ENCODE measurements at places on chromosomes 11 and 22. TPM values are rescaled to one million over a fixed set of nuclear protein-coding genes. Genes with fewer than 3 reads are reported as not detected.

DNA sequence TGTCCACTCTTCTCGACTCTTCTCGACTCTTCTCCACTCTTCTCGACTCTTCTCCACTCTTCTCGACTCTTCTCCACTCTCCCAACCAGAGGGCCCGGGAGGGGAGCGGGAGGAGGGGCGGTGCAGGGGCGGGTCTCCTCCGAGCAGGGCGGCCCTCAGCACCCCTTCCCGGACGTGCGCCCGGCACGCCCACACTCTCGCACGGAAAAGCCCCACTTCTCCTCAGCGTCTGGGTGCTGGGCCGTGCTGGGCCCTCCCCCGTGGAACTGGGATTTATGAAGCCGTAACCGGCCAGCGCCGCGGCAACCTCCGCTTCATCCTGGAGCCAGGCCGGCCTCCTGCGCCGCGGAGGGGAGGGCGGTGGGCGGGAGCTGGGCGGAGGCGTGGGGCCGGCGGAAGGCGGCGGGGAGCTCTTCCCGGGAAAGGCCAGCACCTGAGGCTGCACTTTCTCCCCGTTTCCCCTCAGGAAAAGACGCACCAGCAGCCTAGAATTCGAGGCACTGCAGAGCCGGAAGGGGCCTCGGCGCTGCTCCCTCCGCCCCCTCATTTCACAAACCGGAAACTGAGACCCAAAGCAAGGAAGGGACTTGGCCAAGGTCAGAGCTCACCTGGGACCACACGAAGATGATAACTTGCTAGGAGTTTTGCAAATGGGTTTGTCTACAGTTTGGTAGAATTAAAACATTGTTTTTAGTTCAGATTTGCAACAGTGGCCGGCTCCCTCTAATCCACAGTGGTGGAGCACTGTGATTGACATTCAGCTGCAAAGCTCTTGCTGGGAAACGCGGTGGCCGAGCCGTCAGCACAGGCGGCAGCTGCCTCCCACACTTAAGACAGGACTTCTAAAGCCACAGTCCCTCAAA is 31.6 kb upstream of the JAM3 start:
- H3K27ac ChIP-seq = no peak overlapping the region
- peak overlapping the region; percentile 34 for H3K4me3 ChIP-seq
- no peaks in the 10 kb centered on the region for H3K4me1 ChIP-seq
- H3K27me3 ChIP-seq = peaks cover 80% of the 10 kb centered on the region

EI24 gene
- 126 TPM for total RNA-seq

DNA sequence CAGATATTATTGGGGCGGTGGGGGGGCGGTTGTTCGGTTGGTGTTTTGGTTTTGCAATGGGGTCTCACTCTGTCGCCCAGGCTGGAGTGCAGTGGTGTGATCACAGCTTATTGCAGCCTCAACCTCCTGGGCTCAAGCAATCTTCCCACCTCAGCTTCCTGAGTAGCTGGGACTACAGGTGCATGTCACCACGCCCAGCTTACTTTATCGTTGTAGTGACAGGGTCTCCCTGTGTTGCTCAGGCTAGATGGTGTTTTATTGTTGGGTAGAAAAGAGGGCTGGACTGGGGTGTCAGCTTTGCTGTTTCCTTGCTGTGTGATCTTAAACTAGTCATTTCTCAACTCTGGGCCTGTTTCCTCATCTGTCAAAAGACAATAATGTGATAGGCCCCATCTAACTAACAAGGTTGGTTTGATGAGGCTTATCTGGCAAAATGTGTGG is 17.5 kb upstream of the MYH9 start:
- no peaks in the 10 kb centered on the region for H3K36me3 ChIP-seq
- no peak overlapping the region for H3K27ac ChIP-seq
- no peaks in the 10 kb centered on the region for H3K27me3 ChIP-seq
- H3K4me3 ChIP-seq = no peak overlapping the region
- no peak for DNase-seq

DNA sequence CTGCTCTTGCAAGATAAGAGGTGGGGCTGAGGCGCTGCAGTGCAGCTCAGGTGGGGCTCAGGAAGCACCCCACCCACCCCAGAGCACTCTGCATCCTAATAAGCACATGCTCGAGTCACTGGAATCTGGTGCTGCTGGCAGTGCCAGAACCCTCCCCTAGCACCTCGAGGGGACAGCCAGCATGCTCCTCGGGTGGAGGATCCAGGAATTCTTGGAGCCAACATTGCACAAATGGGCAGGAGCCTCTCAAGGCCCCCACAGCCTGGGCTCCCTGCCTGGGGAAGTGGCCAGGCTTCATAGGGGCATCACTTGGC is 27.5 kb upstream of the CABP7 start:
- DNase-seq = no peak
- H3K27me3 ChIP-seq = no peaks in the 10 kb centered on the region
- peaks cover 15% of the 10 kb centered on the region for H3K36me3 ChIP-seq
- no peak overlapping the region for H3K4me3 ChIP-seq
- no peaks in the 10 kb centered on the region for H3K4me1 ChIP-seq

GRCh38 chr22:31124811-31125465 is 2.2 kb downstream of the INPP5J start:
- no peak overlapping the region for H3K4me3 ChIP-seq
- no peaks in the 10 kb centered on the region for H3K36me3 ChIP-seq
- peaks cover 31% of the 10 kb centered on the region for H3K4me1 ChIP-seq
- no peak for DNase-seq

RNF26 gene
- 20.8 TPM for total RNA-seq

GRCh38 chr11:108614086-108614485 is 20.5 kb upstream of the EXPH5 start:
- no peaks in the 10 kb centered on the region for H3K27me3 ChIP-seq
- no peak for DNase-seq

GRCh38 chr11:35360055-35360530 is 59.3 kb downstream of the SLC1A2 start:
- H3K4me3 ChIP-seq = peak overlapping the region; percentile 64
- DNase-seq = peak; percentile 98
- no peaks in the 10 kb centered on the region for H3K36me3 ChIP-seq
- H3K4me1 ChIP-seq = peaks cover 81% of the 10 kb centered on the region
- no peaks in the 10 kb centered on the region for H3K27me3 ChIP-seq
- peak overlapping the region; percentile 96 for H3K27ac ChIP-seq

KLHL35 gene
- not detected for total RNA-seq

GRCh38 chr22:37747715-37748100 is 50.9 kb downstream of the TRIOBP start:
- no peak for DNase-seq
- H3K27ac ChIP-seq = no peak overlapping the region
- H3K36me3 ChIP-seq = no peaks in the 10 kb centered on the region
- H3K4me1 ChIP-seq = peaks cover 63% of the 10 kb centered on the region

HEPHL1 gene
- 0.07 TPM for total RNA-seq

DNA sequence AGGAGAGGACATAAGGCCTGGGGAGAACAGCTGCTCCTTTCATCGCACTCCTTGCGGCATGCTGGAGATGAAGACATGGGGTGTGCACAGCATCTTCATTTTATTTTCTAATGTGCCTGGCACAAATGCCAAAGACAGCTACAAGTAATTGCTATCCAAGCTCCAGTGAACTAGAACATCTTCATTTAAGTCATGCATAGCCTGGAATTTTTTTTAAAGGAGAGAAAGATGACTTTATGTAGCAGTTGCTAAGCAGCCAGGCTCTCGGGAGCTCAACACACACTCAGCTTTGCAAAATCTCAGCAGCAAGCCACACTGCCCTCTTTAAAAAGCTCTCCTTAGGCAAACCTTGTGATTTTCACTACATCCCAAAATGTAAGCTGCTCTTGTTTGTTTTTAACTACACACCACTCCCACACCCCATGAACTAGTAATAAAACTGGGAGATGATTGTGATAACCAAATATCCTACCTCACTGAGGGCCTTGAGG is 164.5 kb upstream of the POU2AF2 start:
- no peak overlapping the region for H3K27ac ChIP-seq
- no peak for DNase-seq
- no peaks in the 10 kb centered on the region for H3K36me3 ChIP-seq
- no peak overlapping the region for H3K4me3 ChIP-seq
- H3K27me3 ChIP-seq = no peaks in the 10 kb centered on the region

DNA sequence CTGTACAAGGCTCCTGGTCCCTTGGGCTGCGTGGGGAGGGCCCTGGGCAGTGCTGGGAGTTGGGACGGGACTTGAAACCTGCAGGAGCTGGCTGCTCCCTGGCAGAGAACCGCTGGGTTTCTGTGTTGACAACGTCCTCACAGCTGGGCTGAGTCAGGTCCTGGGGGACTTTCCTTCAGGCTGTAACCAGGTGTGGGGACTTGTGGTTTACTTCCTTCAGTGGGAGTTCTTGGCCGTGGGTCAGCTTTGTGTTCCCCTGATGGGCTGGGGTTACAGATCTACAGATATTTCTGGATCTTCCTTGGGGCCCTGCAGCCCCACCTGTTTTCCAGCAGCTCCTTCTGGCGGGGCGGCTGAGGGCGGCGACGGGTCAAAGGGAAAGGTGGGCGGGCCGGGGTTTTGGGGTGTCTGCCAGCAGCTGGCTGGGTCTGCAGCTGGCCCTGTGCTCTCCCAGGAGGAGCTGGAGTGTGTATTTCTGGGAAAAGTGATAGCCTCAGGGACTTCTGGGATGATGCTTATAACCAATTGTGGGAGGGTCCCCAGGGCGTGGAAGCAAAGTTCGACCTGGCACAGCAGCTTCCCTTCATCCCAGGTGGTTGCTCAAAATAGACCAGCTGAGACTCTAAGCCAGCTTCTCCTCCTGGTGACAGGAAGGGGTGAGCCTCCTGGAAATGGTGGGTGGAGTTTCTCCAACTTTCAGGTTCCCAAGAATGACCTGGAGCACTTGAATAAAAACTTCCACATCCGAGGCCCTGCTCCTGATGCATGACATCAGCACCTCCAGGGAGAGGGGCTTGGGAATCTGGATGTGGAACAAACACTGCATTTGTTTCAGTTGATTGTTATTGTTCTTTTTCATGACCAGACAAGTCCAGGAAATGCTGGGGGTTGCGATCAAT is 19.1 kb downstream of the ST14 start:
- no peaks in the 10 kb centered on the region for H3K27me3 ChIP-seq
- H3K4me1 ChIP-seq = peaks cover 45% of the 10 kb centered on the region
- DNase-seq = no peak
- H3K4me3 ChIP-seq = no peak overlapping the region

DNA sequence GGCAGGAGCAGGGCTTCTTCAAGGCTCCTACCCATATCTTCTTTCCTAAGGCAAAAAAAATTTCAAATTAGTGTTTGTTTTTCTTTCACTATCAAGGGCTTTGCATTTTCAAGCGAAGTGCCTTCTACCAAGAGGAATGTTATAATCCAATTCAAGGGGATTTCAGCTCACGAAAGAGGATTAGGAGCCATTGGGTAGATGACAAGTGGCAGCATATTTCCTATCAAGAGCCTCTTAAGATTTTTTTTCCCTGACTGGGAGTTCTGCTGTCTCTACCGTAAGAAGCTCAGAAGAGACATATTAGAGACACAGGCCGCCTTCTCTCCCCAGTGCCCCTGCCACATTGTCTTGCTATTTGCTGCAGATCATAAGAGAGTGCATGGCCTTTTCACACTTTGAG is 55.9 kb upstream of the BMAL1 start:
- no peak overlapping the region for H3K4me3 ChIP-seq
- no peaks in the 10 kb centered on the region for H3K36me3 ChIP-seq
- no peak overlapping the region for H3K27ac ChIP-seq
- no peak for DNase-seq

DNA sequence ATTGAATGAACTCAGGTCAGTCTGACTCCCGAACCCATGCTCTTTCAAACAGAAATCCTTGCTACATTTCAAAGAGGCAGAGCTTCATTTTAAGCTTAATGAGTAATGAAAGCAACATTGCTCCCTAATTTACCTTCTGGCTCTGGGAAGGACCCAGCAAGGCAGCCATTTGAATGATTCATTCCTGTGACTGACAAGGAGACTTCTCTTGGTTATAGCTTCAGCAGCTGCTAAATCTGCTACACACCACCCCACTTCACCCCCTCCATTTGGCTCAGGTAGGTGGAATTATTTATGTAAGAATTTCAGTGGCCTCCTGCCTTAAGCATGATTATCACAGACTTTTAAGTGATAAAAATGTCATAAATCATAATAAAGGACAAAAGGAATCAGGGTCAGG is 117.7 kb downstream of the KCNC1 start:
- H3K36me3 ChIP-seq = 0 out of 2 replicates have a peak, but pooled peaks cover 1% of the 10 kb centered on the region
- H3K4me1 ChIP-seq = no peaks in the 10 kb centered on the region
- no peak overlapping the region for H3K27ac ChIP-seq
- DNase-seq = no peak
- H3K27me3 ChIP-seq = no peaks in the 10 kb centered on the region
- H3K4me3 ChIP-seq = no peak overlapping the region

- H3K4me1 ChIP-seq = no peaks in the 10 kb centered on the region
- no peak for DNase-seq
- H3K27me3 ChIP-seq = peaks cover 39% of the 10 kb centered on the region
- no peaks in the 10 kb centered on the region for H3K36me3 ChIP-seq
These were observed 18.6 kb upstream of the LMO2 start for GRCh38 chr11:33910296-33910957.

LRRC56 gene
- 0.08 TPM for total RNA-seq

- no peaks in the 10 kb centered on the region for H3K36me3 ChIP-seq
- no peaks in the 10 kb centered on the region for H3K4me1 ChIP-seq
These were observed 56.7 kb upstream of the RCN1 start for GRCh38 chr11:32034149-32034548.

GRCh38 chr11:69887841-69888427 is 68.7 kb upstream of the FGF3 start:
- H3K4me3 ChIP-seq = no peak overlapping the region
- DNase-seq = no peak
- H3K4me1 ChIP-seq = peaks cover 28% of the 10 kb centered on the region
- no peak overlapping the region for H3K27ac ChIP-seq

DNA sequence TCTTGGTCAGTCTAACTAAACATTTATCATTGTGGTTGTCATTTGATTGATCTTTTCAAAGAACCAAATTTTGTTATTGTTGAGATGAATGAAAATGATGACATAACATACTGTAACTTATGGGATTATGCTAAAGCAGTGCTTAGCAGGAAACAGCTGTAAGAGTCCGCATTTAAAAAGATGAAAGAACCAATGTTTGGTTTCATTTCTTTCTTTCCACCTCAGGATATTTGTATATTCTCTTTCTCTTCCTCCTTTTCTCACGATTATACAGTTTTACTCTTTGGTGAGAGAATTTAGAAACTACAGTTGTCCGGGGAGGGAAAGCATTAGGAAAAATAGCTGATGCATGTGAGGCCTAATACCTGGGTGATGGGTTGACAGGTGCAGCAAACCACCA is 23.1 kb downstream of the PIH1D2 start:
- no peak for DNase-seq
- H3K4me1 ChIP-seq = no peaks in the 10 kb centered on the region
- no peak overlapping the region for H3K27ac ChIP-seq
- H3K4me3 ChIP-seq = no peak overlapping the region
- H3K36me3 ChIP-seq = peaks cover 50% of the 10 kb centered on the region

DNA sequence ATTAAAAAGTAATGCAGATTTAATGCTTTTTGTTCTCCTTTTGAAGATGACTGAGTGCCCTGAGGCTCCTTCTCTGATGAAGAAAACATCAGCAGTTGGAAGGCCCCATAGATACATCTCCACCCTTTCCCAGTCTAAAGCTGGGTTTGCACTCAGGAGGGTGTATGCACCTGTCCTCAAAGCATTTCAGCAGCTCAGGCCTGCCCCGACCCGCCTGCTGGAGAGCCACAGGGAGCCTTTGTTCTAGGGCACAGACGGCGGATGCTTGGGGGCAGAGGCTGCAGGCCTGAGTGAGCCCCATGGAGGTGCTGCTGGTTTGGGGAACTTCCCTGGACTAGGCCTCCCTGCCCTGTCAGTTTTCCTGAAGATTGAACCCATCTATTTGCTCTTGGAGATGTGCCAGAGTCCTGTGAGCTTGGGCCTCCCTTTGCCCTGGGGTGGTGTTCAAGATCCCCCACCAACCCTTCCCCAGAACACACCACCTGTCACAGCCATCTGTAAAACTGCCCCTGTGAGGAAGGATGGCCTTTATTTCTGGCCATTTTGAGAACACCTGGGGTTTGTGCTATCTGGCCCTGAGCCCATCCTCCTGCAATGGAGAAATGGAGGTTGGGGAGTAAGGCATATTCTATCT is 160.0 kb downstream of the NAV2 start:
- no peaks in the 10 kb centered on the region for H3K36me3 ChIP-seq
- H3K4me1 ChIP-seq = no peaks in the 10 kb centered on the region
- no peak for DNase-seq
- peaks cover 1% of the 10 kb centered on the region for H3K27me3 ChIP-seq
- no peak overlapping the region for H3K4me3 ChIP-seq

Data from HepG2 (cell line).